ENCODE measurements at places on chromosomes 7 and 10.

DNA sequence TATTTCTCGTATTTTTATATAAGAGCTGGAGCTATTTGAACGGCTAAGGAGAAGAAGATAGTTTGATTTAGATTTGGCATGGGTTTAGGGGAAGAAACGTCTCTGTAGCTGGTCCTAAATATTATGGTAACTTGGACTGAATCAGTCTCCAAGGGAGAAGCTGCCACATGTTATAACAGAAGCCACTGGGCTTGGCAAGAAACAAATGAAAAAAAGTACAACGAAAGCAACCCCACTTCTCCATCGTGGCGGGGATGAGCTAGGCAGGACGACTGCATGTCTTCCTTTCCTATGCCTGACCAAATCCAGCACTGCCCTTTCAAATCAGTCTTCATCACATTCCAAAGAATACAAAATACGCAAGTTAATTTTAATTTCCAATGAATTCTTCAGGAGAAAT lies 196.7 kb upstream of the KLF14 start:
- DNase-seq: no peak

GRCh38 chr10:92001995-92002394 lies 78.4 kb downstream of the BTAF1 start:
- no peak for DNase-seq

DNA sequence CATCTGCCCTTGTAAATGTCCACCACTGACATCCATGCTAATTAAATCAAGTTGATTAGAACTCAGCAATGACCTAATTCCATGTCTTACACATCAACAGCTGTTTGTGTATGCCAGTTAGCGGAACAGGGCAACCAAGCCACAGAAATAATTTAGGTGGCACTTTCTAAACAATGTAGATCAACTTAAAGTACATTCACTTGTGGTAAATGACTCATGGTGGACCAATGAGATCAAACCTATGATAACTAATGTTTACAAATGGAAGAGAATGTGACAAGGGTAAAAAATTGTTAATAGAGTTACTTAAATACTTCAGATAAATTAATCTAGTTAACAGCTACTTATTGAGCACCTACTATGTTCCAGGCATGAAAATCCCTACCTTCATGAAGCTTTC lies 63.1 kb upstream of the ICA1 start:
- no peak for DNase-seq

GRCh38 chr7:137366995-137367394 lies 23.5 kb upstream of the PTN start:
- DNase-seq: no peak

DNA sequence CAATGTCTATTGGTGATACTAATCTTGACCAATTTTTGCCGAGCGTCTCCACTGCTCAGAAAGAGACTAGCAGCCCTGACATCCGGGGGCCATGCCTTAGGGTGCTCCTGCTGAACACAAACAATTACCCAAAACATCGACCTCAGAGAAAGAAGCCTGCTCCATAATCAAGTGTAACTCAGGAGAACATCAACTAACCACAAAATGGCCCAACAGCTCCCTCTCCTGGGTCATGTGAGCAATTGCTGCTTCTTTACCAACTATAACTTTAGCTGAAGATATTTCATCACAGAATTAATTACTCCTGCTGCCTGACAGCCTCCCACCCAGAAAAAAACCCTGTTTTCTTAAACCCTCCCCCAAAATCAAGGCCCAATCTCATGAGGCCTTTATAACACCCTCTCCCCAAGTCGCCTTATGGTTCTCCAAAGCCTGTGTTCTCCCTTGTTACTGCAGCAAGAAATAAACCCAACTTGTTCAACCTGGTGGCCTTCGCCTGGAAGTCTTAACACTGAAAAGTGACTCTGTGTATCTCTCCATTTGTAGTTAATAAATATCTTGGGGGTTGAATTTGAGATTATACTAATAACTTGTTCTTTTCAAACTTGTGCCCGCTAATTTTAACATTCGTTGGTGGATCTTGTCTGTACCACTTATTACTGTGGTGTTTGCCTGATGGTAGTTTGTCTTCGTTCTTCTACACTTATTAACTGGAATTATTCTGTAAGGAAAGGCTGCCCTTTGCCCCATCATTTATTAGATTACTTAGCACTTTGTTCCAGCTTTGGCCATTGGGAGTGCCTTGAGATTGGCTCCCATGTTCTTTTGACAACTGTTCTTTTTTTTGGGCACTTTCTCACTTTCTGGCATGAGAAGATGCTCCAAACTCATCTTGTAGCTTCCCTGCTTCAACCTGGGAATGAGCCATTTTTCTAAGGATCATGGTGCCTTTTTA lies 21.2 kb upstream of the RAMP3 start:
- DNase-seq: peak; percentile 42

- no peak for DNase-seq
These were observed 29.1 kb downstream of the CDCA7L start for GRCh38 chr7:21916629-21917028.

- DNase-seq: no peak
These were observed 90.3 kb downstream of the INPP5A start for GRCh38 chr10:132627666-132628531.

DNA sequence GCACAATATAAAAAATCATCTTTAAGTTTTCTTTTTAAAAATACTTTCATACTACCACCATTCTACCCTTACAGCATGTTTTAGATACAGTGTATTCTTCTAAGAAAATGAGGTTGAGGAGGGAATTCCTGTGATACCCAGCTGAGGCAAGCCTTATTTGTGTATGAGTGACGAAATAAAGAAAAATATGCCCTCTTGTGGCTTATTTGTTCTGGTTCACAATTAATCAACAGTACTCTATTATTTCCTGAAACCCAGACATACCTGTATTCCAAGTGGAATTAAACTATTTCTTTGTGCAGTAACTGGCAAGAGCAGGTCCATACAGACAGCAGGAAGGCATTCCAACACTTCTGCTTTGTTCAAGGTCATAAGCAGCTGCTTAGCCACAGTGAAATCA lies 4.5 kb upstream of the SEMA3D start:
- DNase-seq: no peak

DNA sequence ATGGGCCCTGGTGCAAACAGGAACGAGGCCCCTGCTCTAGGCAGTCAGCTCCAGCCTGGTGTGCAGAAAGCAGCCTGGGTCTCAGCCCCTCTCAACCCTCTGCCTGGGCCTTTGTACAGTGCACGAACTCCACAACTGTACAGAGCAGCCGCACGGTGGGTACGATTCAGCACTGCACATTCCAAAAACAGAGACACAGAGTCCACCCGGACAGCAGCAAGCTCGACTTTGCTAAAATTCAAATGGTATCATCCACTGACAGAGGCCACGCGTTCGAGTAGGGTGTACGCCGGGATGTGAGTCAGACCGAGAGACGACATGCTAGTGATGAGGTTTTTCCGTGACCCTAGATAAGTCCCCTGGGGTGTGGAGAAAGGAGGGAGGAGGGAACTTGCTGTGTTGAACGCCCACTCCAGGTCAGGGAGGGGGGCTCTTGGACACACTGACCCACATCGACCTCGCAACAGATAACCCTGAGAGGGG lies 65.6 kb upstream of the PDGFA start:
- DNase-seq: peak; percentile 58

DNA sequence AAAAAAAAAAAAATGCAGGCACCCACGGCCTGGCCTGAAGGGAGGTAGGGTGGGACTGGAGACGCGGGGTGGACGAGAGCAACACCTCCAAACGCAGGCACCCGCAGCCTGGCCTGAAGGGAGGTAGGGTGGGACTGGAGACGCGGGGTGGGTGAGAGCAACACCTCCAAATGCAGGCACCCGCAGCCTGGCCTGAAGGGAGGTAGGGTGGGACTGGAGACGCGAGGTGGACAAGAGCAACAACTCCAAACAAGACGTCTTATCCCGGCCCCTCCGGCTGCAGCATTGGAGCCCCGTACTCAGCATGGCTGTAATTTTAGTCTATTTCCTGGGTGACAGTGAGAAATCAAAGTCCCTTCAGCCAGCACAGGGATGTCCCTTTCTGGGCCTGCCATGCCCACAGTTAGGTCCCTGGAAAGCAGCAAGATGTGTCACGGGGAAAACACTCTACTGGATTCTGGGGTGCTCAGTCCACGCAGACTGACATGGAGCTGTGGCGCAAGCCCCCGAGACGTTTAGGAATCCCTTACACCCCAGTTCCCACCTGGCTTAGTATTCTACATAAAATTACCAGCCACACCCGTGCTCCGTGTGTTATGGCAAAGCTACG lies 119.9 kb downstream of the WDR37 start:
- DNase-seq: no peak

DNA sequence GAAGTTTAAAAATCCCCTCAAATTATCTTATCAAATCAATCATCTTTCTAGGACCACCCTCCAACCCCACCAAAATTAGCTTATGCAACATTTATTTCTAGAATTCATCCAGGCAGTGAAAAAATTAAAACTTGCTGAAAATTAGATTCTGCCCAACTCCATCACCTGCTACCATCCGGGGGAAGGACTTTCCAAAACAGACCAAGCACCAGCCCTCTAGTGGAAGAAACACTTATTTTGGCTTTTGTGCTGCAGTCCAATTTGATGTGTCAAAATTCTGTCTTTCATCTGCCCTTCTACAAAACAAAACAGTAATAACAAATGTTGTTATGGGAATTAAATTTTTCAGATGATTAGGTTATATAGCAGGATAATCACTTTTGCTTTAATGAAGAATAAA lies 35.1 kb downstream of the GCC1 start:
- no peak for DNase-seq

- no peak for DNase-seq
These were observed 240.1 kb downstream of the ELMO1 start for GRCh38 chr7:37208528-37208927.

DNA sequence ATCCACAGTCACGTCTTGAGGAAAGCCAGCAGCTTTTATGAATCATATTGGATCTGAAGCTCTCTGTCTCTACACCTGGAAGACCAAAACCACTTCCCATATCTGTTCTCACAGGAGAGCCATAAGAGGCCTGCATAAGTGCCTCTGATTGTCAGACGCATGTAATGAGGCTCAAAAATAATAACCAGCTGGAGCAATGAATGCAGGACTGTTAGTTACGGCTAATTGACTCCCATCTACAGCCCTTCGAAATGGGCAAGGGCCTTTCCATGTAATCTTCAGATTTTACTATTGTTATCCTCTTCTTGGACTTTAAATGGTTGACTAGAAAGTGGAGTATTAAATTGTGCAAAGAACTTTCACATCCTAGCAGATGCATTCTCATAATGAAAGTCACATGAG lies 4.4 kb upstream of the SEMA3C start:
- DNase-seq: no peak

DNA sequence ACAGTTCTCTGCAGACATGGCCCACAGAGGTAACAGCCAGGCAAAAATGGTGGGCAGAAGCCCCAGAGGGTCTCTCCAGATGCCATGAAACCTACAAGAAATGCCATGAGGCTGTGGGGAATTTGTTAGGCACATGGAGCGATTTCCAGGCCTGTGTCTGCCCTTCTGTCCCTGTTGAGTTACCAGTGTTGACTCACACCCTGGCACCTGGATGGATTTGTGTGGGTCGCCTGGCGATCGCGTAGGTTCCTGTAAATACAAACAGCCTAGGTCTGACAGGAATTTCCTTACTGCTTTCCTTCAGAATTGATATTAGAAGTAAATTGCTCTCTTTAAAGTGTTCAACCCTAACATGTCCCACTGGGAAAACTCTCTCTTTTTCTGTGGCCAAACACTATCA lies 164.9 kb upstream of the EEPD1 start:
- DNase-seq: no peak

- peak; percentile 77 for DNase-seq
These were observed 26.5 kb downstream of the TNRC18 start for GRCh38 chr7:5396999-5397663.

DNA sequence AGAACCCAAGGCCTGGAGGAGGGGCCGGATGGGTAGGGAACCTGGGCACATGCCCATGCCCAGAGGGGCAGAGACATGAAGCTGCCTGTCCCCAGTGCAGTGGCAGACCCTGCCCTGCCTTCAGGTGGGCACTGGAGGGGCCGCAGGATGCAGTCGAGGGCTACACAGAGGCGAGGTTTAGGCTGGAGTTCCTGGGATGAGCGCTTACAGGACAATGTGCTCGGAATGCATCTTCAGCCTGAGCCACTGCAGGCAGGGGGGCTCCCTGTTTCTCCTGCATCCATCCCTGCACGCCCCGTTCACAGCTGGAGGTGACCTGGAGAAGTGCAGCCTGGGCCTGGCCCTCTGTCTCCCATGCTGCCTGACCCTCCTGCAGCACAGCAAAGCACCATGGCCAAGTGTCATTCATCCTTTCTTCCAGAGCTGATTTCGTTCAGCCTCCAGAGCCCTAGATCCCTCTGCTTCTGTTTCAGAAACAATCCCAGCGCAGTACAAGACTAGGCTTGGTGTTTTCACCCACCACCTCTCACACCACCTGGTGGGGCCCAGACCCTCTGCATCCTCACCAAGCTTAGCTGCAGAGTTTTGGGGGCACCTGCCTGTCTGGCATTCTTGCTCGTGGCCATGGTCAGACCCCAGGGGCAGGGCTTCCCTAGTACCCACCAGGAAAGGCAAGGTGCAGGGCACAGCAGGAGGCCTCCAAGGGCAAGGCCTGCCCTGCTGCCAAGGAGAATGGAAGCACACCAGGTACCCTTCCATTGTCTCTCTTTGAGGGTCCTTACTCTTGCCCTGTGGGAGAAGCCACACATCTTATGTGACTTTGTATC lies 311.9 kb downstream of the TCERG1L start:
- DNase-seq: no peak

DNA sequence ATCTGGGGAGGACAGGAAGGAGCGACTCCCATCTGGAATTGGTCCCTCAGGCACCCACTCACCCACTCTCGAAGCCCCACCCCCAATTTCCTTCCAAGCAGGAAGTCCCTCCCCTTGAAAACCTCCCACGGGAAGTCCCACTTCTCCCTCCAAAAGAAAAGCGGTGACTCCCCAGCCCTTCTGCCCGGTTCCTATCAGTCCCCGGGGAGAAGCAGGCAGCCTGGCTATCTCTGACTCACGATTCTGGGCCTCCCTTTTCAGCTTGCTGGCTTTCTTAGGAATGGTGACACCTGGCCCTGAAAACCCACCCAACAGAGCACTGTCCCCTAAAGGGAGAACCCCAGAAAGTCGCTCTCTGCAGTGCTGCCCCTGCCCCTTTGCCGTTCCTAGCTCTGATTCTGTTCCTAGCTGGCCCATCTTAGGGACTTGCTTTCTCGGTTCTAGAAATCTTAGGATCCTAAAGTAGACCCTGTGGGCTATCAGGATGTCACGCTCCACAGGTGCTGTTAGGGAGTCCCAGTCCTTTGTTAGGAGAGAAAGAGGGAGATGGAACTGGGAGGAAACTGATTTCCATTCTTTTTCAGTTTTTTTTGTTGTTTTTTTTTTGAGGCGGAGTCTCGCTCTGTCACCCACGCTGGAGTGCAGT lies 6.0 kb downstream of the TSC22D4 start:
- no peak for DNase-seq

DNA sequence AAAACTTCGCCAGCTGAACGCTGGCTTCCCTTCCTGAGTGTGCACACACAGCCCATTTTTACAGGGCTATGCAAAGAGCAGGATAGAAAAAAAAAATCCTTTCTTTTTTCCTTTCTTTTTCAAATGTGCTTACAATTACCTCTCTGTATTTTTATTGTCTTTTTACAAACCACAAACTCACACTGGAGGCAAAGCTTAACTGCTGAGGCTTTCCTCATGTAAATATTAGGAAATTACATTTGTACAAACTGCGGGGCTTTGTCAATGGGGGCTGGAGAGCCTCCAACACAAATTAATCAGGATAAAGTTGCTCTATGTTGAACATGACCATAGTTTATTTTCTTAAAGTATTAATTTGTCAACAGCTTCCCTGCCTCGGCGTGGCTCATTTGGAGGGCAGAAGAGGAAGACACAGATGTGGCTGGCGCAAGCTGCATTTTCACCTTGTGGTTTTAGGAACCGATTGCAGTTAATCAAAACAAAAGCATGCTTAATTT lies 411.7 kb upstream of the MKI67 start:
- DNase-seq: no peak

Measured in stimulated activated CD4-positive, alpha-beta T cell treated with anti-CD3 and anti-CD28 coated beads, TNF-alpha, amount 100 ng/mL, for 48 hours (primary cell).